ENCODE measurements at places on chromosomes 1 and 21.

DNA sequence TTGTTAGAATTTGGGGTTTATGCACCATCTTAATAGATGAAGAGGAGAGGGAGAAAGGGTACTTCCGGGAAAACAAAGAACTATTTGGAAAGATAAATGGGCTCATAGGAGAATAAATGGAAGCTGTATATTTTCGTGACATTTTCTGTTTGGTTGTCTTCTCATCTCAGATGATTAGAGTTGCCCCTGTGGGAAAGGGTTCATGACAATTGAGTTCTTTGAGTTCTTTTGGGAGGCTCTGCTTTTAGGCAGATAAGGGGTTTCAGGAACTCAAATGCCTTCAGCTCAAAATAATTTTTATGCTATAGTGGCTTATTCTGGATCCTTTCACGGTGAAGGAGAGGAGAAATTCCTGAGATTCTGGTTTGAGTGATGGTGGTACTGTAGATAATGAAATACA lies 63.6 kb downstream of the CAMTA1 start:
- no peak for DNase-seq

- no peak for DNase-seq
Measured at GRCh38 chr1:223669003-223669795, 3.7 kb upstream of the CAPN8 start.

DNA sequence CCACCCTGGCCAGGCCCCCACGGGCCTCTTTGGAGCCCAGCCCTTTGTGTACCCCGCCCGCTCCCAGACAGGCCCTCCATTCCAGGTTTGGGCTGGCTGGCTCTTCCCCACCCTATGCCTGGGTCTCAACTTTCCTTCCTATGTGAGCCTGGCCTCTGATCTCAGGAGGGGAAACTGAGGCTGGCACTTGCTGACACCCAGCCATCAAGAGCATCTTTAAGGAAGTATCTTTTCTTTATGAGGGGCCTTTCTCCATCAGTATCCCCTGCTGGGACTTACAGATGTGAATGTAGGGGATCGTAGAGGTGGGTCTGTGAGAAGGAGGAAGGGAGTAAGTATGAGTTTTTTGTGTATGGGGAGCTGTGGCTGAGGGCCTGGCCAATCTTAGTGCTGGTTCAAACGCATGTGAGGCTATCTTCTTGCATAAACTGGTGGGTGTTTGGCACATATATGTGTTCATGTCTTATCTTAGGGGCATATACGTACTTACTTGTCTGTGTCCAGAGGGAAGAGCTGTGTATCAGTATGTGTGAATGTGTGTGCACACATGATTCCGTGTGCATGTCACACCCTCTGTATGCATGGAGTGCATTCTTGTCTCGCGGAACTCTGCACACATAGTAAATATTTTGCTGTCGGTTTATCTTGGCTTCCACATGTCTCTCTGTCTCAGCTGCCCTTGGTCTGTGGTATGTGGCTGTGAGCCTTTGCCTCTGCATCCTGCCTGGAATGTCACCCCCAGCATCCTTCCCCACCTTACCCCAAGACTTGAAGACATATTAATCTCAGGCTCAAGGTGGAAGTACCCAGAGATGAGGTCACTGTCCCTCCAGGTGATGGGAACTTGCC lies 5.4 kb downstream of the NECTIN4 start:
- DNase-seq = no peak

- no peak for DNase-seq
Measured at GRCh38 chr1:90045853-90046563, 51.1 kb downstream of the ZNF326 start.

- DNase-seq = no peak
Measured at GRCh38 chr1:151002611-151003010, 4.1 kb downstream of the MINDY1 start.
